Right cardiac atrium (tissue), 5 donors: ENCODE measurements at places on chromosomes 11 and 22. TPM values are rescaled to one million over a fixed set of nuclear protein-coding genes. Genes with fewer than 3 reads are reported as not detected.
A peak's percentile ranks its signal among the peaks of the same experiment; 100 is the strongest.

- DNase-seq, result peak; percentile 65
Measured at GRCh38 chr22:19959587-19960490, 18.2 kb upstream of the TXNRD2 start.

GRCh38 chr11:14075118-14076078 lies 112.9 kb downstream of the SPON1 start:
- DNase-seq, result no peak

DNA sequence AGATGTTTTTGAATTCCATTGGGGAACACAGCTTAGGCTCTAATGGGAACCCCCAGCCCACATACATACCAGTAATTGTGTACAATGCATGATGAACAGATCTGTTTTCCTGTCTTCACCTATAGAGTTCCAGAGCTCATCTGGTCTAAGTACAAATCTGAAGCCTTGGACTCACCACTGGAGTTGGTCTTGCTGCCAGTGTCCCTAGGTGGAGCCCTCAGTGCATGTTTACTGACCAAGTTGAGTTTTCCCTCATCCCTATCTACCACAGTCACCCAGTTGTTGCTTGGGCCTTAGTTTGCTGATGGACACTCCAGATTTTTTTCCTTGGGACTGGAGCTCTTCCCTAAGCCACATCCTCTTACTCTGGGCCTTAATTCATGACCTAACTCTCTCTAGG lies 159.2 kb upstream of the DDI1 start:
- no peak for DNase-seq

DNA sequence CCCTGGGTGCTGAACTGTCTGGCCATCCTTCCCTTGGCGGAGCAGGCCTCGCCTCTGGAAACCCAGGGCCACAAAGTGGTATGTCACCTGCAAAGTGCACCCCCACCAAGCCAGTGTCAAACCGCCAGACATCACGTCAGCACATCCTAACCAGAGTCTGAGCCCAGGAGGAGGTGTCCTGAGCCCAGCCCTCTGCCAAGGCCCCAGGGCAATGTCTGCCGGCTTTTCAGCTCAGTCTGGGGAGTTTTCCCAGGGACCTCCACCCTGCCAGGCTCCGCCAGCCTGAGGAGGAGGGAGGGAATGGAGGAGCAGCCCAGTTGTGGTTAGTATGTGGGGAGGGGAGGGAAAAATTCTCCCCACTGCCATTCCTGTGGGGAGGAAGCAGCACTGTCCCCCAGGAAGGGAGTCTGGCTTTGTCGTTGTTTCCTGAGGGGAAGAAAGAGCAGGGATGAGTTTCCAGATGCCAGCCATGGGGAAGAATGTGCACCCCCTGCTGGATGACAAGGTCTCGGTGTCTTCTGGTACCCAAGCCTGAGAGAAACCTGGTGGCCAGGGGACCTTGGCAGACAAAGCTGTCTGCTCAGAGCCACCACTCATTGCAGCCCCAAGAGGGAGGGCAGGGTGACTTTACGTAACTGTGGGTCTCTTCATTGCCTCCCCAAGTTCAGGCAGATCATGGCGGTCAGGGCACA lies 81.4 kb upstream of the CD82 start:
- DNase-seq, result no peak

DNA sequence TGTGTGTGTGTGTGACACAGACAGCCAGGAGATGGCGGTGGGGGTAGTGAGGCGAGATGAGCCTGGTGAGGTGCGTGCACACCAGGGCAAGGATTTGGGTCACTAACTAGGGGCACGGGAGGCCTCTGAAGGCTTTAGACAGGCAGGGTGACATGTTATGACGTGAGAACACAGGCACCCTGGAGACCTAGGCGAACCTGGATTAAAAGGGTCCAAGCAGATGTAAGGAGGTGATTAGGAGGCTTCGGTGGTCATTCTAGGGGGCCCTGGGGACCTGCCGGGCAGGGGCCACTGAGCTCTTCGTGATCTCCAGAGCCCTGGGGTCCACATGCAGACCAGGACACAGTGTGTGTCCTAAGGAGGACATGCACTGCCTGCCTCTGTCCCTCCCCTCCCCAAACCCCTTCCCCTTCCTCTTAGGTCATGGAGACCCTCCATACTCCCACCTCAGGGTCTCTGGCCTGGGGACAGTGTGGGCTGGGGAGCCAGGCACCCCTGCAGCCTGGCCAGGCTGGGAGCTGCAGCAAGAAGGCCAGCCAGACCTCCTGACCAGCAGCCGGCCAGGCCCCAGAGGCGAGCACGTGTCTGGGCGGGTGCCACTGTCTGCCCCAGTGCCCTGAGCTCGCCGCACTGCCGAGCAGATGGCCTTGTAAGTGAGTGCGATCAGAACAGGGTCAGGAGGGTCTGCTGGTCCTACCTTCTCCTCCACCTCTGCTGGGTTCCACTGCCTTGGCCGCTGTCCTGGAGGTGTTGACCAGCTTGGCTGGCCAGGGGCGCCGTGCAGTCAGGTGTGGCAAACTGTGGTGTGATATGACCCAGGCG lies 32.1 kb downstream of the IFT27 start:
- no peak for DNase-seq

DNA sequence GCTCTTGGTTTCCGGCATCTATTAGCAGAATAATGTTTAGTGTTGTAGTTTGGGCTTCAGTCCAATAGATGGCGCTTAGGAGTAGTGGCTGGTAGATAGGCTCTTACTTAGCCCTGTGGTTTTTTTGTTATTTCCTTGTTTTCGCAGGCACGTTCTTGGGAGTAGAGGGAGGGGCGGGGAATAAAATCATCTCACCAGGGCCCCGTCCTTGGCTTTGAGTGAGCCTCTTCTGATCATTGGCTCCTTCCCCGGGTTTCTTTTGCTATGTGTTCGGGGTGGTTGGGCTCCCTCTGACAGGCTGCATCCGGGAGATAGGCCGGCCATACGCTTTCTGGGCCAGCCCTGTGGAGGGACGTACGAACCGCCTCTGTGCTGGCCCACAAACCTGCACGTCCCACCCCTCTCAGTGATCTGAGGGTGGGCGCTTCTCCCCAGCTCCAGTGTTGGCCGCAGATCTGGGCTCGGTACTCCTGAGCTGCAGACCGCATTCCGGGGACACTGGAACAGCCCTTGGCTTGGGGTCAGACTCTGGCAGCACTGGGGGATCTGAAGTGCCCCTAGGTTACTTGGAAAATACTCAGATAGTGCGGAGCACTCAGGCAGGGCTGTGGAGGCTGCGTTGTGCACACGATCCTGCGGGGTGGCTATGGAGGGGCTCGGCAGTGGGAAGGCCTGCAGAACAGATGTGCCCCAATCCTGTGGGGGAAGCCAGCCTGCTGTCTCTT lies 217.0 kb downstream of the DYNC2H1 start:
- peak; percentile 27 for DNase-seq

Gene CABP7
- not detected for total RNA-seq

Gene RAB38
- total RNA-seq, result 0.39 TPM

DNA sequence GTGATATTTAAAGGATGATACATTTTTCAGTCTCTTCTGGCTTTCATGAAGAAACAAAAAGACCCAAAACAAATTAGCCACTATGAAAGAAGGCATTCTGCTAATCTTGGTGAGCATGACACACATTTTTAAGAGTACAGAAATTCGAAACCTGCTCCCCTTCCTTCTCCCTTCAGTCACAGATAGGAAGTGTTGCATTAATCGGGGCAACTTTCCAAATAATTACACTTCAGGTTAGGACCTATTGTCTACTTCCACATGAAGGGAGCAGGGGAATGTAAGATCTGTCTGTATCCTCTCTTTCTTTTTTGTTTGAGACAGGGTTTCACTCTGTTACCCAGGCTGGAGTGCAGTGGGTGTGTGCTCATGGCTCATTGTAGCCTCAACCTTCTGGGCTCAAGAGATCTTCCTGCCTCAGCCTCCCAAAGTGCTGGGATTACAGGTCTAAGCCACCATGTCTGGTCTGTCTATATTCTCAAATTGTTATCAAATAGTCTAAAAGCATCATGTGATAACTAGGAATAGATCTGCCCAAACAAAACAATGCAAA lies 45.8 kb downstream of the NCAM1 start:
- no peak for DNase-seq

DNA sequence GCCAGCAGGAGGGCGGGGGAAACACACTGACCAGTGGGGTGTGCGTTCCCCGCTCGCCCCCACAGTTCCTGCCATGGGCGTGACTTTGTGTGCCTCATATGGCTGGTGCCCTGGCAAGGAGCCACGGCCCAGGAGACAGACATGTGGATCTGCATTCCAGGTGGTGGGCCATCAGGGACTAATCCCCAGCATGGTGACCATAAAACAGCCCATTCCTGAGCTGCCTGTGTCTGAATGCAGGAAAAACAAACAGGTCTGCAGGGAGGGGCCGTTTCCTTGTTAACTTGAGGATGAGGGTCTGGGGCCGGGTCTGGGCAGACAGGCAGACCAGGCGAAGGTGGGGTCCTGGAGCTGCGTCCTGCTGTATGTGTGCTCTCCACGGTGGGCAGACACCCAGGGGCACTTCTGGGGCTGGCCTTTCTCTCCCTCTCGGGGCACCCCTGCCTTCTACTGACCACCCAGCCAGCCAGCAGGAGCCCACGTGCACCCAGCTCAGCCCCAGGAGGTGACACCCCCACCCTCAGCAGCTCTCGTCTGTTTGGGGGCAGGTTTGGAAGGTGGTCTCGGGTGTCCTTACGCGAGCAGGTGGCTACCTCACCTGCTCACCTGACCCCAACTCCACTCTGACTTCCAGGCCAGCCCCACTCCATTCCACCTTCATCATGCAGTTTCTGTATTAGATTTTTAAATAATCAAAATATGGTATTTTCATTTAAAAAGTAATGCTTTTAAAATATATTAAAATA lies 120.3 kb downstream of the KCNQ1OT1 start:
- peak; percentile 20 for DNase-seq

DNA sequence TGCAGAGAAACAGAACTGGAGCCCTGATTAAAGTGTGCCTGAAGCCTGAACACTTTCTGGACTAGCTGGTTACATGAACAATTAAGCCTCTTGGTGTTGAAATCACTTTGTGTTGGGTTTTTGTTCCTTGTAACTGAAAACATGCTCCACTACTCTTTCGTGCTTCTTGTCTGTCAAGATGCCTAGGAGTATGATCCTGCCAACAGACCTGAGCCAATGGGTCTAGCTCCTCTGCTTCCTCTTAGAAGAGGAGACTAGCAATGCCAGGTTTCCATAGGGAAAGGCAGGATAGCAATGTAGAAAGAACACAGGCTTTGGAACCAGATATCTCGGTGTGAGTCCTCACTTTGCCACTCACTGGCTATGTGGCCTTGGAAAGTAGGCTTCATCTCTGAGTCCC lies 40.3 kb downstream of the IRAG1 start:
- DNase-seq, result no peak

- DNase-seq, result no peak
Measured at GRCh38 chr11:90556606-90557005, 333.8 kb upstream of the CHORDC1 start.

DNA sequence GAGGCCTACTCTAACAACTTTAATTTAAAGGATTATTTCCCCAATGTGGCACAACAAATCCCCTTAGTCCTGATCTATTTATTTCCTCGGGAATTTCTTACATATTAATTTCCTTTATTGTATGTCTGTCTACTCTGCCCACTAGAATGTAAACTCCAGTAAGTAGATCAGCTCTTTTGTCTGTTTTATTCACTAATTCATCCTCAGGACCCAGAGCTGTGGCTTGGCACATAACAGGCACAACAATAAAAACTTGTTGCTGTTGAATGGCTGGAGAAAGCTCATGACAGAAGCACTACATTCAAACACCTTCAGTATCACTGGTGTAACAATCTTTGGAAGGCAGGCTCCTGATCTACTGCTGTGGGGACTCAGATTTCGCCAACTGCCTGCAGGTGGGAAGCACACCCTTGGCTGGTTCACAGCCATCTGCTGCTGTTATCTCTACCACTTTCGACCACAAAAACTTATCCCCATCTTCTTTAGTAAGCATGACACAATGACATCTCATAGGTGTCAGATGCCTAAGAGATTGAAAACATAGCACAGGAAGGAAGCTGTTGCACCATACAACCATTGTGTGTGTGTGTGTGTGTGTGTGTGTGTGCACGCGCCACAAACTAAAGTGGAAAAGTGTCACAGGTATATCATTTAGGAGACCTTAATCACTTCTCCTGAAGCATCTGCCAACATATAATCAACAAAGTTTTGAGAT lies 11.9 kb downstream of the HIRA start:
- no peak for DNase-seq

Gene HEPACAM
- 1.9 TPM for total RNA-seq

GRCh38 chr11:13939961-13940906 lies 22.3 kb upstream of the SPON1 start:
- DNase-seq, result no peak
